ENCODE measurements at places on chromosomes 1 and 21.

- no peak for DNase-seq
Observed at GRCh38 chr1:25461849-25462248, 31.2 kb downstream of the MACO1 start.

GRCh38 chr1:116855191-116855619 is 54.5 kb upstream of the PTGFRN start:
- no peak for DNase-seq

DNA sequence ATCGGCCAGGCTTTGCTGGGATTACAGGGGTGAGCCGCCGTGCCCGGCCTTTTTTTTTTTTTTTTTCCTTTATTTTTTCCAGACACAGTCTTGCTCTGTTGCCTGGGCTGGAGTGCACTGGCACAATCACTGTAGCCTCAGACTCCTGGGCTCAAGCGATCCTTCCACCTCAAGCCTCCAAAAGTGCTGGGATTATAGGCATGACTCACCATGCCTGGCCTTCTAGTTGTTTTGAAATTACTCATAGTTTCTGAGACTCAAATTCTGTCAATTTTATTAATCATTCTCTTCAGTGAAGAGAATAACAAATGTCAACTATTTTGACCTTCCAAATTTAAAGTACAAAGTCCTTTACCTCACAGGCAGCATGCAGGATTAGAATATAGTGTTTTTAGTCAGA is 374.5 kb downstream of the PLA2G4A start:
- DNase-seq: no peak

DNA sequence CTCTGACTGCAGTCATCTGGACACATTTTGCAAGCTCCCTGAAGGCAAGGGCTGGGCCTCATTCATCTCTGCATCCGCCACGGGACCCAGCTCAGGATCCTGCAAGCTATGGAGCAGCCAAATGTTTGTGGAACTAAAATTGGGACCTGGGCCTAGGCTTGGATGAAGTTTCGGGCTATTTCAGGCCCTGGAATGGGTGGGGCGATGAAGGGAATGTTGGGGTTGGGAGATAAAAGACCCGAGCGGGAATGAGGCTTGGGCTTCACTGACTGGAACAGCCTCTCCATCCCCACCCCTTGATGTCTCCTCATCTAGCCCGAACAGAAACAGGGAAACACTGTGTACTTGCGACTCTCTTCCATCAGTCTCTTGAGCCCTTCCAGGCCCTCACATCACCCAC is 7.3 kb upstream of the AHCYL1 start:
- DNase-seq: no peak

- no peak for DNase-seq
Observed at GRCh38 chr21:27365394-27365793, 398.5 kb upstream of the ADAMTS5 start.

- DNase-seq: no peak
Observed at GRCh38 chr1:2203671-2204414, 9.3 kb upstream of the FAAP20 start.

DNA sequence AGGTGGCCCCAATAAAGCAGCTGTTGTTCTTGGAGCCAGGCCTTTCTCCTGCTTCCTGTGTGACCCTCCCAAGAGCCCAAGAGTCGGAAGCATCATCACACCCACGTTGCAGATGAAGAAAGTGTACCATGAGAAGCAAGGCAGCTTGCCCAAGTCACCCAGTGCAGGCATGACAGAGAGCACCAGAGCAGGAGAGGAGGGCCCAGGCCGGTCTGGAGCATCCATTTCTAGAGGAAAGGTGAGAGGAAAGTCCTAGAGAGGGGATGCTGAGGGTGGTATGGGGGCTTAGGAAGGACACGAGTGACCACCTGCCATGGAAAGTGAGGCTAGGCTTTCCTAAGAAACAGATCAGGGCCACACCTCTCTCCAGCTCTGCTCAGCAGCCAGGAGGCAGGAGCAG is 47.0 kb downstream of the C1orf198 start:
- DNase-seq: no peak

GRCh38 chr1:71785450-71785849 is 496.9 kb downstream of the NEGR1 start:
- DNase-seq: no peak

DNA sequence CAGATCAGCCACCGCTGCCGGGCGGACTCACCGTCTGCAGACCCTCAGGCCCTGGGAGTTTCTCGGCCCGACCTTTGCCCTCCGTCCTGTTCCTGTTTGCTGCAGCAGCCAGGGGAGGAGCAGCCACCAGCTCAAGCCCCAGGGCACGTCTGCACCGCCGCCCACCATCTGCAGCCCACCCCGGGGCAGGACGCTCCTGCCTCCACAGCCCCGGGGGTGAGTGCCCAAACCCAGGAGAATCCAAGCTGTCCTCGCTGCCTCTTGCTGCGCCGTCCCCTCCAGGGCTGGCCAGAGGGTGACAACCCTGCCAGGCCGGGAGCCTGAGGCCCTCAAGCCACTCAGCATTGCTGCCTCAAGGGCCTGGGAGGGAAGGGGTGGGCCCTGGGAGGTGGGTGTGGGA is 1.2 kb upstream of the SLC25A34 start:
- no peak for DNase-seq

Measured in activated naive CD4-positive, alpha-beta T cell treated with Interleukin-2 at 50 U/mL for 16 hours (primary cell).